Activated CD8-positive, alpha-beta memory T cell treated with anti-CD3 and anti-CD28 coated beads for 4 hours (primary cell): ENCODE measurements at places on chromosomes 6 and 20.

DNA sequence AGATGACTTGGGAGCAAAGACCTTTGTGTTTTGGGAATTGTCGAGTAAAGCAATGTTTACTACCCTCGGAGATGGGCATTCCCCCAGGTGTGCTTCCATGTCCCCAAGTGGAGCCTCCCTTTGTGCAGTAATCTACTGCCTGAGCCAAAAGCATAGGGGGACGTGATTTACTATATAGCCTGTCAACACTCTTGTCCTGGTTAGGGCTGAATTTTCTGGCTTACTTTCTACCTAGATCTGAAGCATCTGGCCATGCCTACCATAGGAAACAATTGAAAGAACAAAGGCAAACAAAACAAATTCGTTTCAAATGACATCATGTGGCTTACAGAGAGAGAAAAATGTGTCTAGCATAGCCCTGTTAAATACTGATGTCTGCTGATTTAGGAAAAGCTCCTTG lies 350.6 kb downstream of the SAMD5 start:
- DNase-seq = no peak

GRCh38 chr6:130517444-130517931 lies 151.7 kb downstream of the TMEM200A start:
- no peak for DNase-seq

GRCh38 chr20:8299921-8300320 lies 167.9 kb downstream of the PLCB1 start:
- DNase-seq = no peak

GRCh38 chr6:139955366-139956155 lies 581.1 kb upstream of the CITED2 start:
- DNase-seq = no peak

GRCh38 chr6:19463250-19463649 lies 373.9 kb upstream of the ID4 start:
- no peak for DNase-seq
